ENCODE measurements at places on chromosomes 12 and 14. TPM values are rescaled to one million over a fixed set of nuclear protein-coding genes. Genes with fewer than 3 reads are reported as not detected.

Gene DHH
- total RNA-seq, result not detected

GRCh38 chr14:55846826-55847446 lies 266.9 kb downstream of the KTN1 start:
- peak; percentile 17 for DNase-seq

GRCh38 chr12:42590330-42590934 lies 886 bp upstream of the PRICKLE1 start:
- peak; percentile 43 for DNase-seq

GRCh38 chr12:43208627-43209026 lies 343.4 kb downstream of the ADAMTS20 start:
- no peak for DNase-seq

Gene CRIP2
- total RNA-seq, result 76.1 TPM

- DNase-seq, result no peak
Measured at GRCh38 chr14:36394593-36394992, 74.2 kb upstream of the MBIP start.

Gene NPAS3
- 0.51 TPM for total RNA-seq

GRCh38 chr12:46693034-46693433 lies 132.8 kb downstream of the SLC38A4 start:
- DNase-seq, result no peak

Gene SYCP3
- not detected for total RNA-seq

Measured in uterus (tissue), 4 donors.